ENCODE measurements at places on chromosomes 2 and 18.
A peak's percentile ranks its signal among the peaks of the same experiment; 100 is the strongest.

DNA sequence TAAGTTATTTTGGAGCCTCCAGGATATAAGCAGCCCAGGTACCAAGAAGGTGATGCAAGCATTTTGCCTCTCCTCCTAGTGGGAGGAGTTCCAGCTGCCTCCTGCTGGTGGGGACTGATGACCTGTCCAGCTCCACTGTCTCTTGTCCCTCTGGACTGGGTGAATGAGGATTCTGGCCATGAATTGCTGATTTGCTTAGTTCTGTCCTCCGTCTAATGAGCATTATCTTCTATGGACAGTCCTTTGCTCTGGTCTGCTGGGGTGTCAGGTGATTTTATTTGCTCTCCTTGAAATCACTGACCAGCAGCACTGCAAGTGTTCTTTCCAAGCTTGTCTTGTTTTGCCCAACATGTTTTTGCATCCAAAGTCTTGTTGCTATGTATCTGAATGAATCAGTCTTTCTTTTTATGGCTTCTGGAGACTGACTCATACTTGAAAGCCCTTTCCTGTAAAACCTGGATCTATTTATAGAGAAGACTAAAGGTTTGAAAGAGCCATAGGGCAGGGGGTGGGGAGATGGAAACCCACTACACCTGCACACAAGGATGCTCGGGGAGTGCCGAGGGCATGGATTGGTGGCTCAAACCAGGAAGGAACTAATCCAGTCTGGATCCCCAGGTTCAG, 40.5 kb upstream of the EFHD1 start:
- peak; percentile 32 for DNase-seq

DNA sequence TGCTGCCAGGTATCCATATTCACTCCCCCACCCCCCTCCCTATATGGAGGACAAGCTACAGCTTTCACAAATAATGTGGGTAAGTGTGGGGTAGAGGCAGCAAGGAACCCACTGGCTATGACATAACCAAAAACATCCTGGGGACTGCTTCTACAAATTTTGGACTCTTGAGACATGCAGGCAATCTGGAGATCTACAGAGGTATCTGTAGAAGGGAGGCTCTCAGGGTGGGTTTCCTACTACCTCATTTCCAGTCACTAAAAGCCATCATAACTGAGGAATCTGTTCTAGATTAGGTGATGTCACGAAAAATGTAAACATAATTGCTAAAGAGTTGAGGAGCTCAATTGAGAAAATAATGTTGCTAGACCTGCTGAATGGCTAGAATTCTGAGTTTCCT, 46.8 kb upstream of the WIPF1 start:
- DNase-seq, result no peak

GRCh38 chr2:64329848-64330247, 124.1 kb upstream of the LGALSL start:
- no peak for DNase-seq

- DNase-seq, result no peak
Observed at GRCh38 chr2:168593713-168594112, 137.6 kb downstream of the CERS6 start.

DNA sequence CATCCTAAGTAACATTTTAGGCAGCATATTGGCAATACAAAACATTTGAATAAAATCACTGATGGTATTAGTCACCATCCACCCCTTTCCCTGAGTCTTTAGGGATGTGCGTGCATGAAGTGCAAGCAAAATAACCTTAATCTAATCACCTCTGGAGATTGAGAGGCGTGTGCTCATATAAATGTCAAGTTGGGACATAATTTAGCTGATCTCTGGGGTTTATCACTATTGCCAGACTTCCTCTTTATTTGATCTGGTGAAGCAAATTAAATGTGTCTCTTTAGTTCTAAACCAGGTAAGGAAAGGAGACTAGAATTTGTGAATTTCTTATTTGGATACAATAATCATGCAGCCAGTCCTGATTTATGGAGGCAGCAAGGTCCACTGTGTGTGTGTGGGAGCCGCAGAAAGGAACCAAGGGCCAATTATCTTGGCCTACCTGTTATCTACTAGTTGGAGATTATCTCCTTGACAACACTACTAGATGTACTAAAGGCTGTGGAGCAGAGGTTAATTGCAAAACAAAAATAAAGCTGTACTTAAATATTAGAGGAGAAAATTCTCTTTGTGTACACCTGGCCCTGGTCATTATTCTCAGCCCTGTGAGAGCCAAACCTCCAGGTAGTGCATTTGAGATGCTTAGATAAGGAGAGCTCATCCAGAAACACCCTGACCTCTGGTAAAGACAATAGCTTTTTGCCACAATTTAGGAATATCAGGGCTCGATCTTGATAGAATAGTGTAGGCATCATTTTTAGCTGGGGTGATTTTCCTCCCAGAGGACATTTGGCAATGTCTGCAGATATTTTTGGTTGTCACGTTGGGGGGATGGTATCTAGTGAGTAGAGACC, 78.2 kb downstream of the HRH4 start:
- no peak for DNase-seq

DNA sequence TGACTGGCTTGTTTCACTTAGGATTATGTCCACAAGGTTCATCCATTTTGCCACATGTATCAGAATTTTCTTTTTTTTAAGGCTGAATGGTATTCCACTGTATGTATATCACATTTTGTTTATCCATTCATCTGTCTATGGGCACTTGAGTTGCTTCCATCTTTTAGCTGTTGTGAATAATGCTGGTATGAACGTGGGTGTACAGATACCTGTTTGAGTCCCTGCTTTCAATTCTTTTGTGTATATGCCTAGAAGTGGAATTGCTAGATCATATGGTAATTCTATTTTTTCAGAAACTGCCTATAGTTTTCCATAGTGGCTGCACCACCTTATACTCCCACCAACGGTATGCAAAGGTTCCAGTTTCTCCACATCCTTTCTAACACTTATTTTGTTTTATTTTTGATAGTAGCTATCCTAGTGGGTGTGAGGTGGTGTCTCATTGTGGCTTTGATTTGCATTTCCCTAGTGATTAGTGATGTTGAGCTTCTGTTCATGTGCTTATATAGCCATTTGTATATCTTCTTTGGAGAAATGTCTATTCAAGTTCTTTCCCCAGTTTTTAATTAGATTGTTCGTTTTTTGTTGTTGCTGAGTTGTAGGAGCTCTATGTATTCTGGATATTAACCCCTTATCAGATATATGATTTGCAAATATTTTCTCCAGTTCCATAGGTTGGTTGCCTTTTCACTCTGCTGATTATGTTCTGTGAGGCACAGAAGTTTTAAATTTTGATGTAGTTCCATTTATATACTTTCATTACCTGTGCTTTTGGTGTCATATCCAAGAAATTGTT, 40.7 kb downstream of the TTC39C start:
- no peak for DNase-seq

GRCh38 chr2:218245214-218245613, 15.6 kb upstream of the GPBAR1 start:
- DNase-seq, result no peak

DNA sequence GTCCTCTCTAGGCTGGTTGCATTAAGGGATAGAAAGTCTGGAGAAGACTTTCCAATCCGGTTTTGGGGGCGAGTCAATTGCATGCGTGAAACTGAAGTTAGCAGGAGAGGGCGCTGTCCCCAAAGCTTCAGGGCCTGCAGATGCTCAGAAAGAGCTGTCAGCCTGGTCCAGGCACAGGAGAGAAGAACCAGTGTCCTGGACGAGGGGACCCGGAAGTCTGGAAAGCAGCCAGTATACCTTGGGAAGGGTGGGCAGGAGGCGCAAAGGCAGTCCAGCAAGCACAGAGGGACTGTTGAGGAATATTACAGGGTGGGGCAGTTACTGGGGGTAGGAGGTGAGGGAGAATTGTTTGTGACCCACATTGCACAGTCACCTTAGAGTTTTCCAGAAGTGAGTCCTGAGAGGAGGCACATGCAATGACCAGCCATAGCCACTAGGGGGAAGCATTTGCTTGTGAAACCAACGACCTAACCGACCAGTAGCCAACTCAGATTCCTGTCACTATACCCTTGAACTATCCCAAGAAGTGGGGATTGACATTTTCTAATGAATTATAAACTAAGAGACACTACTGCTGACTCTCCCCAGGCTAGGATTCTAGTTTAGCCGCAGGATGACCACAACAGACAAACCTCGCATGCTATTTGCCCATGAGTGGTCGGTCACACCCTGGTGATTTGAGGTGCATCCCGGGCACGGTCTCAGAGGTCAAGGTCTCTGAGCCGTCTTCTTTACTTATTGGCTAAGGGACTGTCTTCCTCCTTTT, 172.8 kb downstream of the RDH14 start:
- DNase-seq, result peak; percentile 72

Measured in fibroblast of skin of back (primary cell).